ENCODE measurements at places on chromosomes 5 and 9.

DNA sequence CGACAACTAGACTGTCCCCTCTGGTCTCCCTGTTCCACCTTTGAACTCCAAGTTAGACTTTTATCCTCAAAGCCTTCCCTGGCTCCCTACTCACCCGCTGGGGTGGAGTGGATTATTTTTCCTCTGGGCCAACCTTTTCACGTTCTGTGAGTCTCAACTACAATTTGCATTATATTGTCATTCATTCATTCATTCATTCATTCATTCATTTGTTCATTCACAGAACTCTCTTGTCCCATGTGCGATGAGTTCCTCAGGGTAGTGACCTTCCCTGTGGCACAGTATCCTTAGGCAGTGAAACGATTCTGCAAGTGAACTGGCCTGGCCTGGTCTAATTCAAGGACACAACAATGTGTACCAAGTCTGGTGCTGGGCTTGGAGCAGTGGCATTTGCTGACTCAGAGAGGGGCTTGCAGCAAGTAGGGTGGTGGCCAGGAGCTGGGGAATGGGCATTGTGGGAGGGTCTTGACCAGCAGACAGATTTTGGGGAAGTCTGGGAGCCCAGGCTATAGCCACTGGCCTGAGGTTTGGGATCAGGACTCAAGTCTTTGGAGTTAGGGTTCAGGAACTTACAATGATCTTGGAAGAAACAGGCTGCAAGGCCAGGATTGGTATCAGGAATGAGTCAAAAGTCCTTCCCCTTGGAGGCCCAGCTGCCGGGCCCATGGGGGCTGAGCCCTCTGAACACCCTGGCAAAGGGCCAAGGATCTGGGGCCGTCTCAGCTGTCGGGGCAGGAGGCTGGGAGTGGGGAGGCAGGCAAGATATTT, 37.2 kb upstream of the COL15A1 start:
- no peak for DNase-seq

GRCh38 chr5:80153586-80154126, 102.2 kb downstream of the SERINC5 start:
- no peak for DNase-seq

DNA sequence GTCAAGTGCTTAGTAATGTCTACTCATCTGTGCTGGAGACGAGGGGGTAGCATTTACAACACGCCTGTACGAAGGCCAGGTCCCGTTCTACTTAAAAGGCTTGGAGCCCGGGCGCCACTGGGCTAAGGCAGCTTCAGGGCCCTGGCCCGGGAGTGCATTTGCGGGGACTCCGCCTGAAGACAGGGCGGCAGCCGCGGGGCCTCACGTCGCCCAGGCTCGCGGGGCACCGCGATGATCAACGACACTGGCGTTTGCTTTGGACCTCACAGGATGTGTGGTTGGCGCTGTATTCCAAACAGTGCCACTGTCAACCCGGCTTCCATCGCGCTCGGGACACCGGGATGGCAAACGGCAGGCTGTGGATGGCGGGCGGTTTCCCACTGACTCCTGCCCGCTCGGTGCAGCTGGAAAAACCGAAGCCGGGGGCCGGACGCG, 1.1 kb upstream of the TENT4A start:
- peak; percentile 88 for DNase-seq

DNA sequence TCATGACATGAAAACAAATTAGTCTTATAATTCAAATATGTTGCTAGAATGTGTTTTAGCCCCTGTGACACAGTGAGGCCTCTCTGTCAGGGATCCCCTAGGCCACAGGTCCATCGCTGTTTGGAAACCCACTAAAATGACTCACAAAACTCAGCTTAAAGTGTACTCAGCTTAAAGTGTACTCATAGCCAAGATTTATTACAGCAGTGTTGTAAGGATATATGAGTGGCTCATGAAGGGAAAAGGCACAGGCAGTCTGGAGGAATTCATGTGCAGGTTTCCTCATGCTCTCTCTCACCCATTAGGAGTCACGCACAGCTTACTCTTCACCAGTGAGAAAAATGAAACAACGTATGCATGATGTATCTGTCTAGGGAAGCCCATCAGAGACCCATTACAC, 24.4 kb upstream of the TGFBI start:
- peak; percentile 7 for DNase-seq

DNA sequence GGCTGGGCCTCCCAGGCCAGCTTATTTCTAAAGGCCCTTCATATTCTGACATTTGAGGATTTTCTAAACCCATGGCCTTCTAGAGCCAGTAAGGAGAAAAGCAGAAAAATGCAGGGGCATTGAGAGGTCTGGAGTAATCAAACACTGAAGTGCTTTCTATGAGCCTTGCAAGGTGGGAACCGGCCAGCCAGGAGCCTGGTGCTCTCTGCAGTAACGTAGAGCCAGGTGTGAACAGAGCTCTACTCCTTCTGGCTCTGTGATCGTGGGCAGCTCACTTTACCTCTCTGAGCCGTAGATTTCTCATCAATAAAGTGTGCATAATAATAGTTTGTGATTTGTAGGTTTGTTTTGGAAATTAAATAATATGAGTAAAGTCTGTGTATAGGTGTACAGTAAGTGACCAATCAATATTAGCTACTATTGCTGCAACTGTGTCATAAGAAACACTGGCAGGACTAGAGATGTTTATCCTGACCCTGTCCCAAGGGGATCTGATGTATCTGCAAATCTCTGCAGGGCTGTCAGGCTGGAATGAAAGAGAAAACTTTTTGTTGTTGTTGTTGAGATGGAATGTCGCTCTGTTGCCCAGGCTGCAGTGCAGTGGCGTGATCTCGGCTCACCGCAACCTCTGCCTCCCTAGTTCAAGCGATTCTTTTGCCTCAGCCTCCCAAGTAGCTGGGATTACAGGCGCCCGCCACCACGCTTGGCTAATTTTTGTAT, 2.7 kb downstream of the SYNPO start:
- no peak for DNase-seq

- DNase-seq, result no peak
Observed at GRCh38 chr5:139167952-139168720, 30.0 kb downstream of the SIL1 start.

GRCh38 chr5:89967771-89968444, 441.6 kb downstream of the CETN3 start:
- DNase-seq, result peak; percentile 1

GRCh38 chr5:169577951-169578350, 5.6 kb upstream of the SPDL1 start:
- no peak for DNase-seq

GRCh38 chr5:74126294-74126693, 500.3 kb downstream of the ARHGEF28 start:
- no peak for DNase-seq

GRCh38 chr9:124611106-124611505, 103.9 kb upstream of the NR5A1 start:
- DNase-seq, result no peak

- no peak for DNase-seq
Observed at GRCh38 chr5:95841914-95842812, 19.6 kb upstream of the GLRX start.

DNA sequence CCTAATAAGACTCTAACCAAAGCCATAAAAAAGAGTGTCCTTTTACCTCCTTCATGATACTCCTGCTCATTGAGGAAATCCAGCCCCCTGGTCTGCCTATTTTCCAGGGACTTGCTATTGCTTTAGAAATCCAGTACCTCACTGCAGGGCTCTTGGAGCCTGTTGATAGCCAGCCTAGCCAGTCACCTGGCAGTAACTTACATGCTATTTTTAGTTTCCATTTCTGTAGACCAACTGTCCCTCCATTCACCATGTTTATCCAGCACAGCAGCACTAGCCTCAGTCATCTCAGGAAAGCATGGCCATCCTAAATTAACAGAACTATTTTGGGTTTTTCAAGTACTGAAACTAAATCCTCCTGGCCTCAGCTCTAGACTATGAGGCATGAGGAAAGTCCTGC, 91.5 kb upstream of the PHF24 start:
- DNase-seq, result no peak

GRCh38 chr9:4987961-4988421, 2.9 kb downstream of the JAK2 start:
- DNase-seq, result peak; percentile 50

DNA sequence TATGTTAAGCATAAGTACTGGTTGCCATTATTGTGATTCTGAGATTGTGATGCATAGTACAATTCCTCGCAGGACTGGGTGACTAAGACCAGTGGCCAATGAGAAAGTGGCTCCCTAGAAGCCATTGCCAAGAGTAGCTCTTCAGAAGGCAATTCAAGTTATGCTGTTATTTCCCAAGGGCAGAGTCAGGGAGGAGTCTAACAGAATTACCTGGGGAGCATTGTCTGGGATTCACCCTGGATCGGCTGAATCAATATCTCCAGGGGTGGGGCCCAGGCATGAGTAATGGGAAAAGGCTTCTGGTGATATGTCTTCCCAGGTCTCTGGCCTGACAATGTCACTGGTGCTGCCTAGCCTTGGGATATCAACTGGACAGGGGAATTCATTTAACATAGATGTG, 10.9 kb upstream of the ARHGEF28 start:
- DNase-seq, result no peak

- DNase-seq, result no peak
Observed at GRCh38 chr5:179302499-179303185, 42.6 kb downstream of the ADAMTS2 start.

- no peak for DNase-seq
Observed at GRCh38 chr5:137758121-137758520, 4.0 kb upstream of the HNRNPA0 start.

DNA sequence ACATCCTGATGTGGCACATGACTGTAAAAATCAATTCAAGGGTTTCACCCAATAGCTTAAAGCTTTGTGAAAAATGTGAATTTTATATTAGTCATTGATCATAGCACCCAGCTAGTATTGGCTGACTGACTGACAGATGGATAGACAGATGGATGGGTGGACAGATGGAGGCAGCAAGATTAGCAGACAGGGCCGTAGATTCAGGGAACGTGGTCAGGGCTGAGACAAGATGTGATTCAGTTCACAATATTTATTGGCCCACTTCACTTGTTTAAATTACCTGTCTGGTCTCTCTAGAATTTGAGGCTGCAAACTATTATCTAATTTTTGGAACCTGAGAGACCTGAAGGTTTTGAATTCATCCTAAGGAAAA, 12.0 kb upstream of the PCSK5 start:
- no peak for DNase-seq

DNA sequence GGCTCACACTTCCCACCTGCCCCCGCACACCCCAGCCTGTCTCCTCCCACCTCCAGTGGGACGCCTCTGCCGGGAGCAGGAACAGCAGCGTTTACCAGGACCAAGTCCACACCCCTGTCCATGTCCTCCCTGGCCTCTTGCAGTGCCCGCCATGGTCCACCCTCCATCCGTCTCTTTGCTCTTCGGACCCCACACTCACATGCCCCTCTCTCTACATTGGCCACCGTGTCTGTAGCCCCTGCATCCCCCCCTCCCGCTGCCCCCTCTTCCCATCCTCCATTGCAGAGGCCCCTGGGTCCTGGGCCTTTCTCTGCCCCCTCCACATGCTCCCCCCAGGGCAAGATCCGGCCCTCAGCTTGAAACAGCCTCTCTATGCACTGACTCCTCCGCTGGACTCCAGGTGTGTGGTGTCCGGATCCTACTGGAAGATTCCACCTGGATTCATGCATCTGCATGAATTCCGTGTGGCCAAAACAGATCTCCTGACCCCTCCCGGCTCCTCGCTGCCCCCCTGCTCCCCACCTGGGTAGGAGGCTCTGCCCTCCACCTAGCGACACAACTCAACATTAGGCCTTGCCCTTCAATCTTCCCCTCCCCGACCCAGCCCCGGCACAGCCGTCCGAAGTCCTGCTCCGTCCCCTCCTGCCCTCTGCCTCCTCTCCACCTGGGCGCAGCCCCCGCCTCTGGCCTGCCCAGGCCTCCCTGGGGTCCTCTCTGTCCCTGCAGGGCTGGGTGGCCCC, 168.5 kb downstream of the OLFM1 start:
- DNase-seq, result no peak

GRCh38 chr9:136021171-136021871, 60.1 kb upstream of the UBAC1 start:
- DNase-seq, result no peak

DNA sequence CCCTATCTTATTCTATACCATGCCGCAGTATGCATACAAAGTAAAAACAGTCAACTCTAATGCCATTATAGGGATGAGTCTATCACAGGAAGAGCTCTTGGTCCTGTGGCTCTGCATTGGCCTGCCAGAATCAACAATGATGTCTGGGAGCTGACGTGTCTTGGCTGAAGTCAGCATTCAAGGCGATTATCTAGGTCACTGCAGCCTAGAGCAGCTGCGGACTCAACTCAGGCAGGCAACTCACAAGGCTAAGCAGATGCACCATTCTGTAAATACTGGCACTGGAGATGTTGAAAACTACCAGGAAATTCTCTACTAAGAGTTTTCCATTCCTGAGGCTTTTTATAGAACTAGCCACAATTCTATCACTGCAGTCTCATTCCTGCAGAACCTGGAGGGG, 13.3 kb downstream of the SPATA9 start:
- no peak for DNase-seq

- DNase-seq, result no peak
Observed at GRCh38 chr5:54822324-54822687, 163.1 kb downstream of the ESM1 start.

GRCh38 chr9:77898864-77899263, 132.7 kb downstream of the GNAQ start:
- no peak for DNase-seq

- DNase-seq, result no peak
Observed at GRCh38 chr5:26339576-26339975, 698.8 kb downstream of the CDH9 start.

GRCh38 chr9:127963359-127964064, 17.3 kb downstream of the EEIG1 start:
- no peak for DNase-seq

DNA sequence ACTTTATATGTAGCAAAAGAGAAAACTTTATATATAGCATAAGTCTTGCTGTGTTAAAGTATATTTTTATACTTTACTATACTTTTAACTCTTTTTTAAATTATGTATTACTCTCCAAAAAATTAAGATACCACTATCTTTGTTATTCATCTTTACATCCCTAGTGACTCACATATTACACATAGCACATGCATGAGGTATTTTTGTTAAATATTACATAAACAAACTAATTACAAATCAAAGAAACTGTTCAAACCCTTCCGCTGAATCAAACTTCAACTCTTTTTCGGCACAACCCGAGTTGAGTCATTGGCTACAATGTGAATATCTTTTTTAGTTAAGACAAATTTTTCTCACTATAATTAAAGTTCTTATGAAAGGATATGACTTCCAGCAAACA, 32.1 kb downstream of the NADK2 start:
- no peak for DNase-seq

All from RKO (cell line).